ENCODE measurements at places on chromosomes 2 and 18.

GRCh38 chr2:234427081-234428061 lies 69.5 kb downstream of the ARL4C start:
- DNase-seq = peak; percentile 23

DNA sequence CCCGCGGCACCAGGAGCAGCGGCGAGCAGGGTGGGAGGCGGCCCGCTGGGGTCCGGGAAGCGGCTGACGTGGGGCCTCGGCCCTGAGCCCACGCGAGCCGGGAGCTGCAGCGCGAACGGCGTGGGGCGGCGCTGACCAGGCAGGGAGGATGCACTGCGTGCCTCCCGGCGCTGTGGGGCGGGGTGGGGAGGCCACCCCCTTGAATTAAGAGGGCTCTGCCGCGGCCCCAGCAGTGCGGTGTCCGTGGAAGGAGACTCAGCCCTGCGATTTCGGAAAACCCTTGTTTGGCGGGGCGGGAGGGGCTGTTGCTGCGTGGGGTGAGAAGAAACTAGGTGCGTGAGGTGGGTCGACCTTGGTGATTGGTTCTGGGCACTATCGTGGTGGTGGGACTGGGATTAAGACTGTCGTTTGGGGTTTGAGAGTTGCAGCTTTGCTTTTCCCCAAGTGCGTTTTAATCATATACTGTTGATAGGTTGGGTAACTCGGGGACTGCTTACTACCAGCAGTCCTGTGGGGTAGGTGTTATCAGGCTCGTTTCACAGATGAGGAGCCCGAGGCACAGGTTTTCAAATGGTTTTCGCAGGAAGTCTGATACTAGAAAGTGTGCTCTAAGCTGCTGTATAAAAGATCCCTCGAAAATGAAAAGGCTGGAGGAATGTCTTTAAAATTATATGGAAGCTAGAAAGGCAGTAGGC lies 722 bp downstream of the ACSL3 start:
- no peak for DNase-seq

GRCh38 chr2:133417415-133417814 lies 150.8 kb downstream of the NCKAP5 start:
- DNase-seq = no peak

DNA sequence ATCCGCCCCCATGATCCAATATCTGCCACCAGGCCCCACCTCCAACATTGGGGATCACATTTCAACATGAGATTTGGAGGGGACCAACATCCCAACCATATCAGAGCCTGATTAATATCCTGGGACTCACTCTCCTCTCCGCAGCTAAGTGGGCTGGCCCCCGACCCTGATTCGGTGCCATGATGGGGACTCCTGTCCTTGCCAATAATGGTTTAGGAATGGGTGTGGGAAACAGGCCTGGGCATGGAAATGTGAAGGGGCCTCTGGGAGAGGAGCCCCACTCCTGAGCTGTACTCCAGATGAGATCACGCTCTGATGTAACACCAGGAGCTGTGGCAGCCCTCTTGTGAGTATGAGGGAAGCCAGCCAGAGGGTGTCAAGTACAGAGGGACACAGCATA lies 77.3 kb upstream of the SMAD7 start:
- no peak for DNase-seq

- peak; percentile 48 for DNase-seq
Measured at GRCh38 chr18:46152436-46152807, 48.2 kb downstream of the HAUS1 start.

DNA sequence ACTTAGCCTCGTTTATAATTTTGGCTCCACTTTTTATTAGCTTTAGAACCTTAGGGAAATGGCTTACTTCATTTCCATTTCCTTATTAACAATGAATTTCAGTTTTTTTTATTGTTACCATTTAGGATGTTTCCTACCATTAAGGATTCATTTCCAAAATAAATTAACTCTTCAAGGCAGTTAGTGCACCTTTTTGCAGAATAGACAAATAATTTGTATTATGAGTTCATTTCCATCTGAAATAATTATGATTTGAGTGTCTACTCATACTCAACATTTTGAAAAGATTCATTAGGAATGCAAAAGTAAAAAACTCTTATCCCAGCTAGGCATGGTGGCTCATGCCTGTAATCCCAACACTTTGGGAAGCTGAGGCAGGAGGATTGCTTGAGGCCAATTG lies 186.8 kb upstream of the STON1 start:
- no peak for DNase-seq

DNA sequence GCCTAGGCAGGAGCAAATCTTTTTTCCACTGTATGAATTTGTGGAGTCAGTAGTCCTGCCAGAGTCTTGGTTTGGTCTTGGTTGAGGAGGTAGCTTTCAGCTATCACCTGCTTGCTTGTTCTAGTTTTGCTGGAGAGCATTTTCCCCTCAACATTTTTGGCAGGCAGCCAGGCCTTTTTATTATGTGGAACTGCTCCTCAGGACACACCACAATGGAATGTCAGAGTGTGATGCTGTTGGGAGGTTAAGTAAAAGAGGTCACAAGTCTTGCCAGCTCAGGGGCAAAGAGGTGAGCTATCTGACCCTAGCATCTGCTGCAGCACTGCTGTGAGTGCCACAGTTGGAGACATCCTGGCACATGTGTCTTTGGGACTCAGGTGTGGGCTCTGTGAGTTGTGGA lies 258.0 kb downstream of the CNTNAP5 start:
- no peak for DNase-seq

DNA sequence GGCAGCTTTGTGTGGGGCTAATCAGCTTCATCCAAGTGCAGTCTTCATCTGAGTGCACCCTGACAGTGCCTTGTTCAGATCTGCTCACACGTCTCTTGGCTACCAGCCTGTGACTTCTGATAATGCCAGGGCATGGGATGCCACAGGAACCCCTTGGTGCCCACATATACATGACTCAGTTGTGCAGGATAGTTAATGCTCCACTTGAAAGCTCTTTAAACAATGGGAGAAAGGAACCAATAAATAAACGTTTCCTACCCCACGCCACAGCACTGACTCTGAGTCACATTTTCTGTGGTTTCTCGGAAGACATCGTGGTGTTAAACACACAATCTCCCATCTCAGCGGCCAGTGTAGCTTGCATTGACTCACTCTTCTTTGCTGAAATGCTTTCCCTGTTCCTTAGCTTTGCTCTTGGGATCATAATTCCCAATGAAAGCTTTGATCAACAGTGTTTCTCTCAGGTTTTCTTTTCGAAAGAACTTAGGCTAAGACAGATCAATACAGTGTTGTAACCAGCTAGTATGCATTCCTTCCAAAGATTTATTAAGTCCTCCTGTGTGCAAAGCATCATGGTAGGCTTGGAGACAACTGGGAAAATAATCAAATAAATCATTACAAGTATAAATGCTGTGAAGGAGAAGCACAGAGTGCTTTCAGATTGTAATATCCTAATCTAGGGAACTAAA lies 142.0 kb downstream of the COPS8 start:
- DNase-seq = no peak

GRCh38 chr2:170344663-170345346 lies 166.9 kb downstream of the MYO3B start:
- no peak for DNase-seq

DNA sequence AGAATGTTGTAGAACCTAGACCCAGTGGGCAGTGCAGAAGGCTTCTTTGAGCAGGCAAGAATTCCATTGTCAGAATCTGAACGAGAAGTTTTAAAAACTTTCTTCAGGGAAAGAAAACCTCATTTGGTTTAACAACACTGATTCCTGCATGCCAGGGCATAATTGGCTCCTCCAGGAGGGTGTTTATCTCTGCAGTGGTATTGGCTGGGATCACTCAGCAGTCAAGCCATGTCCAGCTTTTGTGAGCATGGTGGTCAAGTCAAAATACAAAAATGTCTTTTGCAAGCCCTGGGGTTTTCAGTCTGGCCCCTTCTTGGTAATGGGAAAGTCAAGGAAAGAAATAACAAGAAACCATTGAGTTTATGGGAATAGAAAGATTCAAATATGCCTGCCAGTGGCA lies 28.3 kb downstream of the FHOD3 start:
- DNase-seq = no peak

DNA sequence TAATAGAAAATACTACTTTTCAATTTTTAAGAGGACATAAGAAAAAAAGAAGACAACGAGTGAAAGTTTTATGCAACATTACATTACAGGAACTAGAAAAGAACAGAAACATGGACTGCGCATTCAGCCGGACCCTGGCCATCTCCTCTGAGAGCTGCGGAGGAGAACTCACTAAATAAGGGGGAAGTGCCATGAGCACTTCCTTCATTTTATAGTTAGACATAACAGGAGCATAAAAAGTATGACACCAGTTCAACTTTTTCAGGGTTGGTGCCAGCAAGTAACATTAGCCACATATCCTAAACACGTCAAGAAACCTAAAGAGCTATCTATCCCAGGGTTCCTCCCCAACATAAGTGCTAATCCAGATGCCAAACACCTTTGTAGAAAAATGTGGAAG lies 78.0 kb upstream of the SERTAD2 start:
- DNase-seq = no peak

DNA sequence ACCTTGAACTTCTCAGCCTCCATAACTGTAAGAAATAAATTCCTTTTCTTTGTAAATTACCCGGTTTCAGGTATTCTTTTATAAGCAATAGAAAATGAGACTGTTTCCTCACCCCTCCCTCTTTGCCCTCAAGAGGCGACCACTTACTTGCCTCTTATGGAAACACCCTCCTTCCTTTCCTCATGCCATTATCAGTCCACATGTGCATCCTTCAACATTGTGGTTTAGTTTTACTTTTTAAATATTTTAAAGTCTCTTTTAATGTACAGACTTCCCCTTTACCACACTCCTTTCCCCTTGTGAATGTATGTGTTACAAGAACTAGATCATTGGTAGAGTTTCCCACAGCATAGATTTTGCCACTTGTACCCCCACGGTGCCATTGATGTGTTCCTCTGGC lies 202.4 kb upstream of the SIX2 start:
- no peak for DNase-seq

- no peak for DNase-seq
Measured at GRCh38 chr2:197007716-197008628, 81.5 kb upstream of the PGAP1 start.

GRCh38 chr18:11520536-11520935 lies 88.9 kb upstream of the SLC35G4 start:
- no peak for DNase-seq

Data from SW 1271 (cell line).